A549 treated with RU486 at 1 μM for 4 hours (cell line): ENCODE measurements at places on chromosomes 1 and 21. TPM values are rescaled to one million over a fixed set of nuclear protein-coding genes. Genes with fewer than 3 reads are reported as not detected.

The EFNA1 gene
- 34.4 to 48.7 TPM (median 37.8 TPM) in 5 replicates for total RNA-seq

The RHEX gene
- not detected in 5 replicates for total RNA-seq

The SPRR4 gene
- not detected in 5 replicates for total RNA-seq

The IFNLR1 gene
- 0.78 to 1.5 TPM (median 1.0 TPM) in 5 replicates for total RNA-seq

The CCDC30 gene
- 0.43 to 1.4 TPM (median 0.61 TPM) in 5 replicates for total RNA-seq

The RWDD3 gene
- 5.5 to 11.5 TPM (median 11.1 TPM) in 5 replicates for total RNA-seq

The NRDC gene
- 72.3 to 88.1 TPM (median 76.4 TPM) in 5 replicates for total RNA-seq

The METTL18 gene
- total RNA-seq, result 3.6 to 8.2 TPM (median 6.4 TPM) in 5 replicates

The SPRR2G gene
- total RNA-seq, result not detected in 5 replicates

The DPM3 gene
- total RNA-seq, result 64.1 to 107 TPM (median 94.9 TPM) in 5 replicates

The FNDC5 gene
- 0.38 to 0.95 TPM (median 0.76 TPM) in 5 replicates for total RNA-seq

The EPHA2 gene
- 95.0 to 145 TPM (median 135 TPM) in 5 replicates for total RNA-seq

The UMODL1 gene
- total RNA-seq, result not detected in 5 replicates

The TNFRSF8 gene
- 0.09 to 0.14 TPM (median 0.12 TPM) in 4 of 5 replicates, not detected in the other for total RNA-seq

The SV2A gene
- 0.06 to 0.19 TPM (median 0.13 TPM) in 5 replicates for total RNA-seq

The MMEL1 gene
- not detected in 5 replicates for total RNA-seq

The RIPK4 gene
- total RNA-seq, result 12.4 to 16.6 TPM (median 14.3 TPM) in 5 replicates

The LAMTOR5 gene
- 149 to 189 TPM (median 182 TPM) in 5 replicates for total RNA-seq

The ATP6V1G3 gene
- not detected in 5 replicates for total RNA-seq

The LCE3D gene
- total RNA-seq, result 0.96 to 1.3 TPM (median 0.97 TPM) in 3 of 5 replicates, not detected in the others

The NFASC gene
- 1.1 to 2.0 TPM (median 1.2 TPM) in 5 replicates for total RNA-seq

The PTPN22 gene
- 0.07 TPM in 1 of 5 replicates, not detected in the others for total RNA-seq

The RXFP4 gene
- total RNA-seq, result not detected in 5 replicates

The RYR2 gene
- total RNA-seq, result 0.07 to 0.18 TPM (median 0.12 TPM) in 3 of 5 replicates, not detected in the others

The HSD3B1 gene
- not detected in 5 replicates for total RNA-seq

The CD5L gene
- not detected in 5 replicates for total RNA-seq

The BTBD19 gene
- 2.2 to 3.3 TPM (median 2.7 TPM) in 5 replicates for total RNA-seq

The LORICRIN gene
- total RNA-seq, result not detected in 5 replicates

The AMY2A gene
- not detected in 5 replicates for total RNA-seq

The FLG gene
- total RNA-seq, result not detected in 5 replicates

The POTED gene
- not detected in 5 replicates for total RNA-seq

The RORC gene
- total RNA-seq, result not detected in 5 replicates

The KRTAP13-2 gene
- not detected in 5 replicates for total RNA-seq

The LENEP gene
- not detected in 5 replicates for total RNA-seq

The RAB7B gene
- total RNA-seq, result 1.2 to 3.4 TPM (median 1.5 TPM) in 5 replicates

The ADORA1 gene
- total RNA-seq, result 0.73 to 1.3 TPM (median 1.2 TPM) in 5 replicates

The COX20 gene
- 31.3 to 53.5 TPM (median 47.5 TPM) in 5 replicates for total RNA-seq

The VCAM1 gene
- 0.05 TPM in 2 of 5 replicates, not detected in the others for total RNA-seq

The VHLL gene
- total RNA-seq, result not detected in 5 replicates
